ENCODE measurements at places on chromosomes 4 and X.

- no peak for DNase-seq
Observed at GRCh38 chrX:43175434-43175833, 397.5 kb upstream of the PPP1R2C start.

DNA sequence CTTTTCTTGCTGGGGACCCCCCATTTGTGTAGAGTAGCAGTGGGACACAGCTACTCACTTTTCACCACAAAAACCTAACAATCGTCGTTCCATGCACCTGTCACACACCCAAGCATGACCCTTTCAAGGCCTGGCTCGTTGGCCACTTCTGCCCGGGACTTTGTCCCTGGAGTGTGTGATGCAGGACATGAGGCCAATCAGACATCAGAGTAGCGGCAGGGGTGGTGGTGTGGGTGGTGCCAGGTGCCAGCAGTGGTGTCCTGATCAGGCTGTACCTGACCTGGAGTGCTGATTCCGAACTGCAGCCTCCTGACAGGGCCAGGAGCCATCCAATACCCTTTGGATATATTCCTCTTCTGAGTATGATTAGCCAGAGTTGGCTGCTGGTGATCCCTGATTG is 23.1 kb upstream of the PROM1 start:
- no peak for DNase-seq

GRCh38 chr4:1041936-1042330 is 30.5 kb downstream of the FGFRL1 start:
- DNase-seq, result no peak

DNA sequence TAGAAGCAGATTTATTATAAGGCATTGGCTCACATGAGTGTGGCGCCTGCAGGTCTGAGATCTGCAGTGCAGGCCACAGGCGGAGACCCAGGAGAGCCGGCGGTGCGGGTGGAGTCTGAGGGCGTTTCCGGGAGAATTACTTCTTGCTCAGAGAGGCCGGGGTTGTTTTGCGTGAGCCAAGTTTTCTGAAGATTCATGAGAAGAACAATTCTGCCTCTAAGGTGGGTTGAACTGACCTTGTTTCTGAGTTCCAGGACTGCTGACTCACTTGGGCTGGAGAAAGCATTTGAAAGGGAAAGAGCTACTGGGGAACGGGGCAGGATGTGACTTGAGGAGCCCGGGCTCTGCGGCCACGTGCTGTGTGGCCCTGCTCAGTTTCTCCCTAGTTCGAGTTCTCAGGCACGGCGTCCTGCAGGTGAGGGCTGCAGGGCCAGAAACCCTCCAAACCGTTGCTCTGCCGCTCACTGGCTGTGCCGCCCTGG is 36.7 kb upstream of the SORCS2 start:
- no peak for DNase-seq

- DNase-seq, result no peak
Observed at GRCh38 chrX:46634577-46634976, 61.0 kb downstream of the CHST7 start.

- DNase-seq, result no peak
Observed at GRCh38 chr4:158787709-158788475, 19.1 kb downstream of the FNIP2 start.

DNA sequence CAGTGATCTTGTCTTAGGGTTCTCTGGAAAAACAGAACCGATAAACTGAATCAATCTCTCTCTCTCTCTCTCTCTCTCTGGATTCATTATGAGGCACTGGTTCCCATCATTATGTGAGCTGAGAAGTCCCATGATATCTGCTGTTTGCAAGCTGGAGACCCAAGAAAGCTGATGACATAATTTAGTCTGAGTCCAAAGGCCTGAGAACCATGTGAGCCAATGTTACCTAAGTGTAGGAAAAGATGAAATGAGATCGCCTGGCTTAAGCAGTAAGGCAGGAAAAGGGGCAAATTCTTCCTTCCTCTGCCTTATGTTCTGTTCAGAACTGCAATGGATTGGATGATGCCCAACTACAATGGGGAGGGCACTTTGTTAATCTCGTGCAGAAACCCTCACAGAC is 207.4 kb downstream of the RBM46 start:
- DNase-seq, result no peak

DNA sequence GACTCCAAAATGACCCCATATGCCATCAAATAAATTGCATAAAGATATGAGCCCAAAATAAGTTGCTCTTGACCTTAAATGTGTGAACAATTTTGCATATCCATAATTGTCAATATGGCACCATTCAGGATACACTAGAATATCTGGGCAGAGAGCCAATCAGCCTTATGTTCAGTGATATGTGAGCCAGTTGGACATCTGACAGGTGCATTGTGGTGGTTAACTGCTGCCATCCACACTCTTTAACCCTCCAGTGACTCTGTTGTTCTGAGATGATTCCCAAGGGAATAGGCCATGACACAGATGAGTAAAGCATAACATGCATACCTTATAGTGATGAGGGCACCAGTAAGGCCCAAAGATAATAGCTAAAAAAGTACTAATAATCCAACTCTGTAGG is 500.1 kb downstream of the PCDH18 start:
- no peak for DNase-seq

DNA sequence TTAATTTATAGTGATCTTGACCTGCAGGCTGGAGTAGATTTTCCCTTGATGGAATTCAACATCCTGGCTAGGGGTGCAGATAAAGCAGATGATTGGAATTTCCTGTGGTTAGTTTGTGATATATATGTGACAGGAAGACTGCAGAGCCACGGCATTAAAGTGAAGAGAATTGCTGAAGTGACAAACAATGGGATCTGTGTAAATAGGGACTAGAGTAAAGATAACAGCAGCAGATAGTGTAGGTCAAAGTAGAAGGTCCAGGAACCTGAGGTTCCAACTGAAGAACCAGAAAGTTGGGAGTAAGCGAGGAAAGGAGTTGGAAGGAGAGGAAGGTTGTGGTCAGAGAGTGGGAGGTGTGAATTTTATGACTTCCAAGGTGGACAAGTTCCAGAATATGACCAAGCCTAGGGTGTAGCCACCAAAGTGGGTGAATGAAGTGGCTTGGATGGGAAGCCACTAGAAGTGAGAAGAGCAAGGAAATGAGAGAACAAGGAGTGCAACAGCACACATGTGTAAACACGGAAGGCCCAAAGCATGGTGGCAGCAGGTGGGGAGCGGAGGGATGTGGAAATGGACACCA is 325.0 kb downstream of the RAB28 start:
- DNase-seq, result no peak

GRCh38 chr4:128782076-128782715 is 27.3 kb upstream of the JADE1 start:
- no peak for DNase-seq

- DNase-seq, result no peak
Observed at GRCh38 chrX:6383917-6384316, 151.0 kb downstream of the VCX3A start.

GRCh38 chr4:38783109-38783460 is 295 bp upstream of the TLR10 start:
- no peak for DNase-seq

DNA sequence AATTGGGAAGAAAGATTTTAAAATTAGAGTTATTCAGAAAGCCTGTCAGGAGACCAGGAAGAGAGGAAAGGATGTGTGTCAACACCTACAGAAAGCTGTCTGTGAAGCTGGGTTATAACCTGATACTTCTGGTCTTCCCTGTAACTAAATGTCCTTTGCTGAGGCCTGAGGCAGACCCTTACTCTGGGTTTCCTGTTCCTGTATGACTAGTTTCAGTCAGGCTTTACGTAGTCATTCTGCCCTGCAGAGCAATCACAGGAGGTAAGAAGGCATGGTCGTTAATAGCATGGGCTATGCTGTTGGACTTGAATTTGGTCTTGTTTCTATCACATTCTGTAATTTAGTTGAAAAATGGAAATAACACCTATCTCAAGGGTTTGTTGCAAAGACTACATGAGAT is 110.5 kb upstream of the IGFBP7 start:
- DNase-seq, result no peak

GRCh38 chr4:94913316-94913715 is 155.6 kb downstream of the BMPR1B start:
- no peak for DNase-seq

DNA sequence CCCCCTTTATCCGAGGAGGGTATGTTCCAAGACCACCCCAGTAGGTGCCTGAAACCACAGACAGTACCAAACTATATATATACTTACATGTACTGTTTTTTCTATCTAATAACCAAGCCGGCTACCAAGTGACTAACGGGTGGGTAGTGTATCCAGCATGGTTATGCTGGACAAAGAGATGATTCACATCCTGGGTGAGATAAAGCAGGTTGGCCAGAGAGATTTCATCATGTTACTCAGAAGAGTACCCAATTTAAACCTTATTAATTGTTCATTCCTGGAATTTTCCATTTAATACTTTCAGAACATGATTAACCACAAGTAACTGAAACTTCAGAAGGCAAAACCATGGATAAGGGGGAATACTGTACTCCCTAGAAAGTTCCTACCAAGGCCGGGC is 46.5 kb downstream of the RFC1 start:
- DNase-seq, result no peak

DNA sequence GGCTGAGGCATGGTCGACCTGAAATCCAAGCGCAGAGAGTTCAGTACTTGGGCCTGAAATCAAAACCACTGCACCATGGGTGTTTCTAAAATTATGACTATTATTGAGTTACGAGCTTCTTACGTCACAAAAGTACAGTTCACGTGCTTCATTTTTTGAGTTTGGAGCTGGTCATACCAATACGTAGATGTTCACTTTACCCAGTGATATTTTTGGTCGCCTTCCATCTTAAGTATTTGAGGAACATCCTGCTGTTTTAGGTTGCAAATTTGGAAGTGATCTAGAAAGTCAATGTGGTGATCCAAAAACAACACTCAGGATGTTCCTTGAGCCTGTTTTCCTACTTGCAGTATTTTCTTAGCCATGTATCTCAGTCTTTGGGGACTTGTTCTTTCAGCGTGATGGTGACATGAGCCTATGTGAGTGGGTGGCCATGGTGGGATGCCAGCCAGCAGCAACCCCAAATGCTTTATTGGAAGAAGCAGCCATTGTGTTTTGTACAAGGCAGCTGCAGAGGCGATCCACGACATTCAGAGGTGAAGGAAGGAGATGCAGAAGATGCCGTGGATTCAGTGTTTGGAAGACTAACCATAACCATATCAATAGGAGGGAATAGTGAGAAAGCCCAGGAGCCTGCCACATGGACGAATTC is 28.7 kb downstream of the LDB2 start:
- DNase-seq, result no peak

DNA sequence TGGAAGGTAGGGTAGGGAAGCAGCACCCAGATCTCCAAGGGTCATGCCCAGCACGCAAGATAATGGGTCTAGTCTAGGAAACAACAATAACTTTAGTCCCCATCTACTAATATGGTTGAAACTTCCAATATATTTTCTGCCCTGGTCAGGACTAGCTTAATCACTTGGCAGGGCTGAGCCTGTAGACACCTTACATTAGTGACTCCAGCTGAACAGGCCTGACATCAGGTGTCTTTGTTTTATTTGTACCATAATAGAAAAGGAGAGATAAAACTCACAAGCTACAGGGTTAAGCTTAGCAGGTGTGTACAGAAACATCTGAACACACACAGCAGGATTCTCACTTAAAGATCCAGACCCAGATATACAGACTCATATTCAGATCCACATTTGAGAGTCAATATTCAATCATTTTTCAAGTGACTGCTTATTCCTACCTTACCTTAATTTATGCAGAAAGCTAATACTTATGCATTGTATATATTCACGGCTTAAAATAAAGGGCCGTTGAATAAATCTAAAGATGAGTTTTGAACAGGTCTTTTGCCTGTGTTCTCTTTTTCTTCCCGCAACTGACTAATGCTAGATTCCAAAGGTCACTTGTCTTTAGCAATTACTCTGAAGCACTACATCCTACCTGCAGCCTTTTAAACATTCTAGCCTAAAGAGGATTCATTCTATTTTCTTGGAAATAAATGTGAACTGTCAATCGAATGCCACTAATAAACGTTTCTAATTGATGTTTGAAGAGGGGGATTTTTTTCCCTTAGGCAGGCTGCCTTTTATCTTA is 745.3 kb downstream of the RPA4 start:
- no peak for DNase-seq

DNA sequence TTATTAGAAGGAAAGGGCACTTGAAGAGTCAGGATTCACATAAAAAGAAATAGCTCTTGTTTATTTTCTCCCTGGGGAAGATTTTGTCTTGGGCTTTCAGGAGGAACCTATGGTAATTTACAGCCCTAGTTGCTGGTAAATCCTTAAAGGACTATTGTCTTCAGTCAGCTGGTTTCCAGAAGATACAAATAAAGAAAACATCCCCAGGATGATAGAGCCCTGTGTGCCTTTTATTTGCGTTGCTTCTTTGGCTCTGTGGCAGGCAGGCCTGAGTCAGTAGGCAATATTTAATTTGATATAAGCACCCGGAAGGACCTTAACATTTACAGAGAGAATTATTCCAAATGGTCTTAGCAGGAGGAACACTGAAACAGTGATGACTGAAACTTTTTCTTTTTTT is 131.0 kb upstream of the SLC34A2 start:
- DNase-seq, result no peak

DNA sequence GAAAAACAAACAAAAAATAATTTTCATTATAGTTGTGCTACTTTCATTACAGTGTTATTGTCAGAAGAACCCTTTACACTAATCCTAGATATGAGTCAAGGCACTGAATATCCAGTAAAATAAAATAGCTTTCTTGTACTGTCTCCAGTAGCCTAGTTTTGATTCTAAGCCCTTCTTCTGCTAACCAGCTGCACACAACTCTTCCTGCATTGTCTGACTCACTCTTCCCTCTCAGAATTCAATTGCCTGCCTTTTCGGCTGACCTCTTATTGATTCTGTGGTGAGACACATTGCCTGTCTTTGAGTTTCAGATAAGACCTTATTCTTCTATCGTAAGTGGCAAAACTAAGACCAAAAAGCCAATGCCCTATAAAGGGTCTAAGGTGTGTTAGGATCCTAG is 26.7 kb upstream of the PCDH18 start:
- DNase-seq, result no peak

DNA sequence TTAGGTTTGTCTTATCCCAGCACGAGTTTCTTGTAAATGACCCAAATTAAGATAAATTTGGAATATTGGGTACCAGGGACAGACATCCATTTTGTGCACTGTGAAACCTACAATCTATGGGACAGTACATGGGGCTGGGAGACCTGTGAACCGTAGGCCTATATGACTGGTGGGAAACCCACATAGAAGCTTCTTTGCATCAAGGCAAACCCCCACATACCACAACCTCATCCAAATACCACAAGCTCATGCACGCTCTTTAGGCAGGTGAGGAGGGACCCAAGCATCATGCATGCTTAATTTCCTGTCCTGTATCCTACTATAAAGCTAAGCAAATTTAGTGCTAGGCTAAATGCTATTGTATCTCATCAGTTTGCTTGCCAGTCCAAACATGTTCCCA is 47.8 kb downstream of the NIPAL1 start:
- no peak for DNase-seq

DNA sequence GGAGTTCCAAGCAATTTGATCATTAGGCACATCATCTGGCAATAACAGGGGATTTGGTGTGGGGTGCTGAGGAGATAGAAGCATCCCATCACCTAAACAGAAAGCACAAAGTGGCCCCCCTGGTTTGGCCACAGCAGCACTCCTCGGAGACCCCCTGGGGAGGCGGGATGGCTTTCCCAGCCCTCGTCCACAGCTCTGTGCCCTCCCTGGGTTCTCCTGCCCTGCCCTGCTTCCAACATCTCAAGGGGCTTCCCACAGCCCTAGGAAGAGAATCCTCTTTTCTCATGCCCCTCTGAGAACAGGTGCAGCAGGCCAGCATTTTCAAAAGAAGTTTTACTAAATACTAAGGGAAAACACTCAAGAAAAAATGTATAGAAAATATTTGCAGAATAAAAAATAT is 12.8 kb downstream of the ATP5ME start:
- DNase-seq, result no peak

- DNase-seq, result no peak
Observed at GRCh38 chr4:7354927-7355326, 79.8 kb downstream of the PSAPL1 start.
